ENCODE measurements at places on chromosomes 5 and 9. TPM values are rescaled to one million over a fixed set of nuclear protein-coding genes. Genes with fewer than 3 reads are reported as not detected.

DNA sequence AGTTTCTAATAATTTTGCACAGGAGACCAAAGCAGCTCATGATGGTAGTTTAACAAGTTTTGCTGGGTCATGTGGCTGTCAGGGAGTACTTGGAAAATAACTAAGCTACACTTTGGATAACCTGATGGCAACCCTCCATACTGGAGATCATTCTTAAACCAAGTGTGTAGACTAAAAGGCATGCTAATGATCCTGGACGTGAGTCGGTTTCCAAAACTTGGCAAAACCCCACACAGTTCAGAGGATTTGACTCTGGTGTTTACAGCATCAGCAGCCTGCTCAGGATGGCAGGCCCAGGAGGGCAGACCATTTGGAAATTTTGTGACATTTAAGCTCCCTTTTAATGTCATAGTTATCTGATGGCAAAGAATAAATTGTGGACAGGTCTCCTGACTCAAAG, 196.5 kb upstream of the EFNA5 start:
- DNase-seq = no peak

DNA sequence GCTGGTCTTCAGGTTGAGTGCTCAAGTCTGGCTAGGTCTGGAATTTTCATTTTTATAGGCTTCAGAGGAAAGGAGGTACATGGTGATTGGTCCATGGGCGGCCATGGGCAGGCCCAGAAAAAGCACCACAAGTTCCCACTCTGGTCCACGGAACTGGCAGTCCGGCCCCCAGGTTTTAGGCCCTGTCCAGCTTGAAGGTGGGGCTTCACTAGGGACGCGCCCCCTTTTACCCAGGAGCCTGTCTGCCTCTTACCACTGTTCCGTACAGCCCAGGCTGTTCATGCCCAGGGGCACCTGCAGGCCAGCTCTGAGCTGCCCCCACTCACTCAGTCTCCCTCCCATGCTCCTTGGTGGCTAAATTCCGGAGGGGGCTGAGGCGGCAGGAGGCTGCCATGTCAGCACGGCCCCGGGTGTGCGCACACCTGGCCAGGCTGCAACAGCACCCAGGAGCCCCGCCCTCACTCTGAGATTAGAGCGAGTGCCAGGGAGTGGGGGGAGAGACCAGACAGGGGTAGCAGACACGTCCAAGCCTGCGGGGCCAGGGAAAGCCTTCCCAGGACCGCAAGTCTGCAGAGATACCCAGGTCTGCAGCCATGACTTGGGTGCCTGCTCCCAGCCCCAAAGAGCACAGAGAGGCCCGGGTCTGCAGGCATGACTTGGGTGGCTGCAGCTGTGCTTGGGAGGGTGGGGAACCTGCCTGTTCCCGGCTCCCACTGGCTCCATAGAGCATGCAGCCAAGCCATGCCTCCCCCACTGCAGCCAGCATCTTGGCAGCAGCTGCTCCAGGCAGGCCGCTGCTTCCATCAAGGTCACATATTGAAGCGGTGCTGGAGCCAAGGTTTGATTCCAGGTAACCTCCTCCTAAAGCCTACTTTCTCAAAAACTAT, 390.2 kb upstream of the SGCD start:
- DNase-seq = no peak

DNA sequence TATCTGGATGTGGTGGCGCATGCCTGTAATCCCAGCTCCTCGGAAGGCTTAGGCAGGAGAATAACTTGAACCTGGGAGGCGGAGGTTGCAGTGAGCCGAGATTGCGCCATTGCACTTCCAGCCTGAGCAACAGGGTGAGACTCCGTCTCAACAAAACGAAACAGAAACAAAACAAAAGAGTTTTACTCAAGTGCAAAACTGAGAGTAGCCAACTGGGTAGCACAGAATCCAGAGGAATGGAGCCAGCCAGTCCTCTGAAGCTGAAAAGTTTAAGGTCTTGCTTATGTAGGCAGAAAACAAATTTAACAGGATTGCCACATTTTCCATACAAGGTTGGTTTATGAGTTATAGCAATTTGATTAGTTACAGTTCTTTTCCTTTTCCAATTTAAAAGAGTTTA, 32.0 kb downstream of the SPIN1 start:
- DNase-seq = no peak

DNA sequence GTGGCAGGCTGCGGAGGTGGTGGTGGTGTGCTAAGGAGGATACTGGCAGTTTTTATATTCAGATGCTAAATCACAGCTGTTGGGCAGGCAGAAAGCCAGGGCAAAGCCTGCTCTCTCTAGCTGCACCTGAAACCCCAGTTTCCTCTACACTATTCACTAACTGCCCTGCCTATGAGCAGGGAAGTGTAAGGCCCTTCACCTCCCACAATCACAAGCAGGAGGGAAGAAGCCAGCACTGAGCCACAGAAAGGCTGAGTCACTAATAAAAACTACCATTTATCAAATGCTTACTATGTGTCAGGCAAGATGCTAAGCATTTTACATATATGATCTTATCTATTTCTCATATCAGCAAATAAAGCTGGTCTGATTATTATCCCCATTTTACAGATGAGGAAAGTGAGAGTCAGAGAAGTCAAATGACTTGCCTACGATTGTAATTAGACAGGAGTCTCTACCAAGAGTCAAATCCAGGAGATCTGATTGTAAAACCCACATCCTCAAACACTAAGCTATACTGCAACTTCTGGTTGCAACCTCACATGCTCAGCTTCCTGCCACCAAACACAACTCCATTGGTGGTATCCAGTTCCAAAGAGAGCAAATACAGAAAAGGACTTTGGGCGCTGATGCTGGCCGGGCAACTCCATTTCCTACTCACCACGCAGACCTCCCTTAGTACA, 17.7 kb upstream of the IL6ST start:
- peak; percentile 48 for DNase-seq

DNA sequence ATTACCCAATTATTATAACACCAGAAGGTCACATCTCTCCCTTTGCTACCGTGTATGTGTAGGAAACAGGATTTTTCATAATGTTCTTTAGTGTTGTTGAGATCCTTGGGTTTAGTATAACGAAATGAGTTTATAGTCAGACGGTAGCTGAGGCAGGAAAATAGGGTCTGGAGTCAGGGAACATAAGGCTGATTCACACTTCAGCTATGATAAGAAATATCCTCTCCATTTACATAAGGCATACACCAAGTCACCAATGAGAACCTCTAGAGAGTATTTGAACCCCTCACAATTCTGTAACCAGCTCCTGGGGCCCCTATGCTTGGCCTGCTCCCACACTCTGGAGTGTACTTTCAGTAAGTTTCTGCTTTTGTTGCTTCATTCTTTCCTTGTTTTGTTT, 58.9 kb upstream of the ANKH start:
- no peak for DNase-seq

- no peak for DNase-seq
Measured at GRCh38 chr5:128630121-128630520, 92.1 kb upstream of the FBN2 start.

DNA sequence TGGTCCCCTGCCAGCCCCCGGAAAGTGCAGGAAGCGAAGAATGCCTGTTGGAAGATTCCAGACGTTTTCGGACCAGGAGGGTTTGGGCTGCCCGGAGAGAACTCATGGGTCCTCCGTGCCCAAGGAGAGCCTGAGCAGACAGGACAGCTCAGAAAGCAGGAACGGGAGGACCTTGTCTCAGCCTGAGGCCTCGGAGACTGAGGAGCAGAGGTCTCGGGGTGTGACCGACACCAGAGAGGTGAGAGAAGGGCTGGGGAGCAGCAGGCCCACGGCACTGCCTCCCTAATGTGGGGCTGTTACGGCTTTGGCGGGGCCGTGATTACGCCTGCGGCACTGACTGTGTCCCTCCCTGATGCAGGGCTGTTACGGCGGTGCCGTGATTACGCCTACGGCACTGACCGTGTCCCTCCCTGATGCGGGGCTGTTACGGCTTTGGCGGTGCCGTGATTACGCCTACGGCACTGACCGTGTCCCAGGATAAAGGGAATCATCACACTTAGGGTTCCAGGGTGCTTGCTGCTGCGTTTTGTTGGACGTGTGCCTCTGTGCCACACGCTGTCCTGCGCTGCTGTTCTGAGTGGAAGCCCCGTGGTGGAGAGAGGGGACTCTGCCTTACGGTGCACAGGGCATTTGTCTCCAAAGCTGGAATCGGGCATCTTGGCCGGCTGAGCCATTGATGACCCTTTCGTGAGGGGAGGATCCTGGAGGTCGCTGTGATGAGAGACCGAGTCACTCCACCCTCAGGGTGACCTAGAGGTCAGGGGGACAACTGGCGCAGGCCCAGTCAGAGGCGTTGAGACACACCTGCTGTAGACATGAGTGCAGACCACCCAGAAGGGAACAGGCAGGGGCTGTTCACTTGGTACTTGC, 25.7 kb downstream of the CEP72 start:
- no peak for DNase-seq

GRCh38 chr5:16418471-16418922, 47.1 kb downstream of the ZNF622 start:
- no peak for DNase-seq

FREM1 gene
- total RNA-seq = 0.05 TPM

GRCh38 chr5:15117688-15118087, 246.1 kb upstream of the ANKH start:
- DNase-seq = no peak

DNA sequence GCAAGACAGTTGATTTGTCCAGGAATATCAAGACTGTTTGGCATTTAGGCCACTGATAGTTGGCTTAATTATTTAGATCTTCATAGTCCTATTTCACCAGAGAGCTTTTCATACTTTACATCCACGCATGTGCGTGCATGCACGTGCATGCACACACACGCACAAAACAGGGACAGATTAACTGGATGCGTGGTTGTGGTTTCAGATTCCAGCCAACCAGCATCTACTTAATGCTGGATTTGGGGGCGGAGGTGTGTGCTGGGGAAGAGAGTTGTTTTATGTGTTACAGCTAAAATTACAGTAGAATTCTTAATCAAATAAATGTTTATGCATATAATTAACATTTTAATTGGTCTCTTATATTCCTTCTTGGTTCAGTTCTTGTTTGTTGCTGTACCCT, 7.3 kb downstream of the RNF14 start:
- no peak for DNase-seq

DNA sequence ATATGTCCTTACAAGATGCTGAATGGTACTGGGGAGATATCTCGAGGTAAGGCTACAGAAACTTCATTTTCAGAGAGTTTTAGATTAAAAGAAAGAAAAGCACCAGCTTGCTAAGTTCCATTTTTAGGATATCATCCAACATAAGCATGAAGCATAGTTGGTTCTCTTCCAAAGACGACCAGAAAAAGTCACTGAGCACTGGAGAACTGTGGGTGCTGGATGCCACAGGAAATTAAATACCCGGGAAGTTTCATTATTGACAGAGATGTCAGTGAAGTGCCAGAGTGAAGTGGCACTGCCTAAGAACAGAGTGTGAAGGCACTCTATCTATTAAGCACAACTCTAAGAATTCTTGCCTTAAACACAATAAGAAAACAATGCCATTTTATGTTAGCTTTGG, 76.8 kb downstream of the PIK3R1 start:
- DNase-seq = no peak

DNA sequence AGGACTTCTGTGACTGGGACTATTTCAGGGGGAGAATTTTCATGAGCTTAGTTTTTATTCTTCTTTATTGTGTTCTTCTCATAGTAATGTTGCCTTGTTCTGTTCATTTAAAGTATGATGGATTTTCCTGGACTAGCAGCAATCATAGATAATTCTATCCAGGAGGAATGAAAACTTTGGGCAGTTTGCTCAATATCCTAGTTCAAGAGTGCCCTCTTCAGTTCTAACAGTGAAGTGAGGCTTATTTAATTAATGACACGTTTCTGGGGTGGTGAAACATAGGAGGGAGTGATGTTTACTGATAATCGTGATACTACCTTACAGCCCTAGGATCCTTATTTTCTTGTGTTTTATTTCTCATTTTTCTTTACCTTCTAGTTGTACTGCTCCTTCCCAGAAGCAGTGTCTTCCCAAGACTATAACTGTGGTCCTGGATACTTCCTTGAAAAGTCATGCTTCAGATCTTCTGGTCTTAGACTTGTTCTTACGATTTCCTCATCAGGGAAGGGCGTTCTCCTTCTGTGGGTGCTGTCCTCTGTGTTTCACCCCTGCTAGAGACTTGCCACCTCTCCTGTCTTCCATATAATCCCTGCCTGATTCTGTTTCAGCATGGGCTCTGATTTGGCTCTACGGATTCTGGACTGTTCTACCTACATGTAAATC, 57.4 kb downstream of the CFAP95 start:
- peak; percentile 47 for DNase-seq

PTGDS gene
- total RNA-seq = not detected

DNA sequence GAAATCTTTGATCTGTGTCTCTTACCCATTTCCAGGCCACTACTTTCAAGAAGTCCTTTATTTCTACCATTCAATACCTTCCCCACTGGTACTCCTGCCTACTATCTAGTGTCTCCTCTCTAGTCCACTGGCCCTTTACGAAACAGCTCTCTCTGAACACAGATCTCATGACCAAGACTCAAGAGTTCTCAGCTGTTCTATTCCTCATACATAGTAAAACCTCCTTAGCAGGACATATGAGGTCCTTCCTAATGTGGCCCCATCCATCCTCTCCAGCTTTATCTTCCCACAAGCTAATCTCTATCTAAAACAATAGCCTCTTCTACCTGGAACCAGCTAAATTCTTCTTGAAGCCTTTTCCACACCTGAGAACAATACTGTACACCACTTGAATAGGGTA, 2.6 kb downstream of the TEX10 start:
- DNase-seq = no peak

GRCh38 chr9:5971740-5972139, 43.7 kb downstream of the RANBP6 start:
- peak; percentile 44 for DNase-seq

DNA sequence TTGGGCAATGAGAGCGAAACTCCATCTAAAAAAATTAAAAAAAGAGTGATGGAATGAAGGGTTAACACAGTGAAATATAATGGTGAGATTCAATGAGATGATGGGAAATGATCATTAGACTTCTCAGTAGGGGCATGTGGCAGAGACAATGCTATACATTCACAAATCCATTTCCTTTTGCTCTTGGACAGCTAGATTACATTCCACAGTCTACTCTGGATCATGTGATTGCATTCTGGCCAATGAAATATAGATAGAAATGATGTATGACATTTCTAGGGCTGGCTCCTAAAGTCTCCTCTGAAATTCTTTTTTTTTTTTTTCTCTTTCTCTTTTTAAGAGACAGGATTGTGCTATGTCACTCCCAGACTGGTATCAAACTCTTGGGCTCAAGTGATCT, 3.8 kb upstream of the GALT start:
- DNase-seq = no peak

CER1 gene
- total RNA-seq = not detected

DNA sequence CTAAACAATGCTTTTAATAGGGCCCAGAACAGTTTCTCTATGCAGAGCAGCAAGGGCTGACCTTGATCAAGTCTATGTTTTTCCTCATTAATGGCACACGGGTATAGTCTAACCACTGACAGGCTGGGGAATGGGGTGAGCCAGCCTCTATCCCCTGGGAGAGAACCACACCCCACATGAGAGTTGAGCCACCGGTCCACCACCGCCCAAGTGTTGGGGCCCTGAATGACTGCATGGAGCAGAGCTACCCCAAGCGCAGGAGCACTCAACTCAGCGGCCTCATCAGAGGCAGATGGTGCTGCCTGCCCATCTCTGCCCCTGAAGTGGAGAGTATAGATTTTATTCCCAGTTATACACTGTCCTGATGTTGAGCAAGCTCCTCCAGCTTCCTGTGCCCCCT, 247.9 kb upstream of the IRX1 start:
- no peak for DNase-seq

- DNase-seq = no peak
Measured at GRCh38 chr5:41629897-41630296, 119.5 kb upstream of the PLCXD3 start.

- DNase-seq = no peak
Measured at GRCh38 chr5:121019734-121020133, 555.6 kb downstream of the PRR16 start.

GRCh38 chr5:32489791-32490562, 45.4 kb upstream of the ZFR start:
- peak; percentile 59 for DNase-seq

PCDHA13 gene
- not detected for total RNA-seq

ZFP2 gene
- not detected for total RNA-seq

Measured in HT1080 (cell line).